ENCODE measurements at places on chromosomes 1 and 21.

GRCh38 chr1:244450597-244451538, 841 bp downstream of the ADSS2 start:
- DNase-seq: no peak

GRCh38 chr21:26194811-26195251, 24.3 kb upstream of the APP start:
- no peak for DNase-seq

DNA sequence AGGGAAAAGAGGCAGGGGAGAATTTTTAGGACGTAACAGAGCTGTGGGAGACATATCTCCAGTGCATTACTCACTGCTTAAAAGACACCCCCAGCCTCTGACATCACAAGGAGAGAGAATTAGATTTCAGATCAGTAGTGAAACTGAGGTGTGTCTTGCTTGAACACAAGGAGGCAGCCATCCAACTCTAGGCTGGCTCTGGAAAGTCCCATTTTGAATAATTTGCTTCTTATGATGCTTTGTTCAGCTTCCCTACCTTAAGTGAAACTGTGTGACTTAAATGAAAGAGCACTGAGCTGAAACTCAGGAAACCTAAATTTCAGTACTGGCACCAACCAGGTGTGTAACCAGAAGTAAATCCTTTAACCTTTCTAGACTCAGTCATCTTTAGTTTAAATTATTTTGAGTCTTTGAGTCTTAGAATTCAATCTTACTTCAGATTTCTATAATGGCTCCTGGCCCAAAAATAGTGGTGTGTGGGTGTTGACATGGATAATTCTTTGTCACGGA, 251.6 kb upstream of the SGIP1 start:
- no peak for DNase-seq

DNA sequence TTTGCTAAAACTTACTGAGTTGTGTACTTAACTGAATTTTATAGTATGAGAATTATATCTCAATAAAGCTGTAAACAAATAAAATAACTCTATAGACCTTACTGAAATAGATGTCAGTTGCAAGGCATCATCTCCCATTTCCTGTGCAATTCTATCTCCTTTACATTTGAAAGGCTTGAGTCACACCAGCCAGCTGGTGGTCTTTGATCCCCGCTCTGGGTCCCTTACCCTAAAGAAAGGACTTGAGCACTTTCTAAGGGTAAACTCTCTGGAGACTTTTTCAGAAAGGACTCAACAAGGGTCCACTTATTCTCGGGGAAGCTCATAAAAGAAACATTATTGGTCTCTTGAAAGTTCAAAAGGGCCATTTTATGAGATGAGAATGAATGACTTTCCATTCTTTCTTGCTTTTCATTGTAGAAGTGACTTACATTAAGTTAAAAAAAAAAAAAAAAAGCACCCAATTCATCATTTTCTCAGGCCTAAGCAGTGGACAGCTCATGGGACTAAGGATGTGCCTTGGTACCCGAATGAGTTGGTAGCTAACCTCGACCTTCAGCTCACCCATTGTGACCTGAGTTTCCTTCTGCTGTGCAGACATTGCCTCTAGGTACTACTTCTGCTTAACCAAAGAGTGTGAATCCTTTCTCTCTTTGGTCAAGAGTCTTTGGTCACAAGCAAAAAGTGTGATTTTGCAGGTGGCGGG, 147.0 kb upstream of the COA6 start:
- DNase-seq: no peak

- no peak for DNase-seq
Measured at GRCh38 chr1:45455162-45455561, 35.8 kb downstream of the TESK2 start.

GRCh38 chr1:9853249-9853595, 29.5 kb upstream of the CLSTN1 start:
- no peak for DNase-seq

DNA sequence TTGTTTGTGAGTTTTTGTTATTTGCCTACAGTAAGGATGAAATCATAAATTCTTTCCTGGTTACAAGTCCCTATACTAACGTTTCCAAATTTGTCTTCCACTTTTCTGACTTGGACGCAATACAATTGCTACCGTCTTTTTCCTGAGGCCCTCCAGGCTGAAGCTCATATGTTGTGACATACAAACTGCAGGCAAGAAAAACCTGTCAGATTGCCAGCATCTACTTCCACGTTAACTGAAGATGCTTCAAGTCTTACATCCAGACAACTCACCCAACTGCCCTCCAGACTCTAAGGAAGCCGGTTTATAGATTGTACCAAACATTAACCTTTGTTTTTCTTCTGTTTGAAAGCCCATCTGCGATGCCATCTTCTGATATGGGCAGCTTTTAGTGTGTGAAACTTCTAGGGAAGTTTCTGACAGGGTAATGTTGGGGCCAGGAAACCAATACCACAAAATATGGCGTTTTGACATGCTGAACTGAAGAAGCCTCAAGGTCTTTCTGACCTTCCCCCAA, 21.4 kb upstream of the RNF11 start:
- DNase-seq: no peak

Data from NCI-H2029 treated with DMSO at 0.1 percent for 48 hours (cell line).